ENCODE measurements at places on chromosomes 5 and 9.

- no peaks in the 10 kb centered on the region for H3K36me3 ChIP-seq
- H3K4me1 ChIP-seq = peaks cover 64% of the 10 kb centered on the region
- peak; percentile 68 for DNase-seq
- no peak overlapping the region for H3K4me3 ChIP-seq
- peak overlapping the region; percentile 48 for H3K27ac ChIP-seq
These were observed 53.4 kb downstream of the SLC22A5 start for GRCh38 chr5:132422720-132423437.

DNA sequence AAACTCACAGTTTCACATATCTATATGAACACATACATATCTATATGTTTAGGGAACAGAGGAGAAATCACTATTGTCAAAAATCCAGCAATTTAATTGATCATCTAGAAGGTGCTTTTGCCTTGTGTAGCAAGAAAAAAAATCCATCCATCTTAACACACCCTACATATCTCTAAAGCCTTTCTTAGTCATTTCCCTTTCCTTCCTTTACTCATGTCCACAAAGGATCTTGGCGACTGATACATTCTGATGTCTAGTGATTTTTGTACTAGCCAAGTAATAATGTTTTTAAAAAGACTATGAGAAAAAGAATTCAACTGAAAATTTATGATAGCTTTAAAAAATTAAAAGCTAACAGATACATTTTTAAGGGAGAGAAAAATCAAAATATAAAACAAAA, 22.5 kb downstream of the ZDHHC21 start:
- H3K27ac ChIP-seq = no peak overlapping the region
- peak; percentile 58 for DNase-seq
- H3K4me3 ChIP-seq = no peak overlapping the region
- no peaks in the 10 kb centered on the region for H3K36me3 ChIP-seq
- H3K27me3 ChIP-seq = no peaks in the 10 kb centered on the region

- no peaks in the 10 kb centered on the region for H3K36me3 ChIP-seq
- peaks cover 2% of the 10 kb centered on the region for H3K27me3 ChIP-seq
- H3K4me1 ChIP-seq = no peaks in the 10 kb centered on the region
These were observed 31.5 kb upstream of the NKD2 start for GRCh38 chr5:976849-977751.

DNA sequence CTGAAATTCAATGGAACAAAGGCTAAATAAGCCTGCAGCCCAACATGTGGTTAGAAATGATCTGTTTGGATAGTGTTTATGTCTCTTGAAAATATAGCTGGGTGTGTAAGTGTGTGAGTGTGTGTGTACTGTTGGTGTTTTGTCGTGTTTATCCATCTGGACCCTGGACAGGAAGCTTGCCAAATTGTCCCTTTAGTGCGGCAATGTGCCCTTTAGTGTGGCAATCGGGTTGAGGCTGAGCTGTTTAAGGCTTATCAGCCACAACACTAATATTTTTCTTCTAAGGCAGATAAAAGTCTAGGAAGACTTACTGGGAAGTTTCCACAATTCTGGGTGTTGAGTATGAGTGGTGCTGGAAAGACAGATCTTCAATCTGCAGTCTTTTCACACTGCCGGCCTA, 180.2 kb downstream of the YTHDC2 start:
- no peak overlapping the region for H3K4me3 ChIP-seq
- no peaks in the 10 kb centered on the region for H3K36me3 ChIP-seq
- no peak for DNase-seq
- H3K27ac ChIP-seq = no peak overlapping the region
- H3K27me3 ChIP-seq = no peaks in the 10 kb centered on the region

- no peaks in the 10 kb centered on the region for H3K36me3 ChIP-seq
- no peaks in the 10 kb centered on the region for H3K27me3 ChIP-seq
These were observed 28.7 kb upstream of the C5orf46 start for GRCh38 chr5:147935032-147935431.

GRCh38 chr9:134585021-134585561, 56.5 kb upstream of the COL5A1 start:
- no peaks in the 10 kb centered on the region for H3K4me1 ChIP-seq
- H3K36me3 ChIP-seq = no peaks in the 10 kb centered on the region
- DNase-seq = no peak
- H3K4me3 ChIP-seq = no peak overlapping the region

DNA sequence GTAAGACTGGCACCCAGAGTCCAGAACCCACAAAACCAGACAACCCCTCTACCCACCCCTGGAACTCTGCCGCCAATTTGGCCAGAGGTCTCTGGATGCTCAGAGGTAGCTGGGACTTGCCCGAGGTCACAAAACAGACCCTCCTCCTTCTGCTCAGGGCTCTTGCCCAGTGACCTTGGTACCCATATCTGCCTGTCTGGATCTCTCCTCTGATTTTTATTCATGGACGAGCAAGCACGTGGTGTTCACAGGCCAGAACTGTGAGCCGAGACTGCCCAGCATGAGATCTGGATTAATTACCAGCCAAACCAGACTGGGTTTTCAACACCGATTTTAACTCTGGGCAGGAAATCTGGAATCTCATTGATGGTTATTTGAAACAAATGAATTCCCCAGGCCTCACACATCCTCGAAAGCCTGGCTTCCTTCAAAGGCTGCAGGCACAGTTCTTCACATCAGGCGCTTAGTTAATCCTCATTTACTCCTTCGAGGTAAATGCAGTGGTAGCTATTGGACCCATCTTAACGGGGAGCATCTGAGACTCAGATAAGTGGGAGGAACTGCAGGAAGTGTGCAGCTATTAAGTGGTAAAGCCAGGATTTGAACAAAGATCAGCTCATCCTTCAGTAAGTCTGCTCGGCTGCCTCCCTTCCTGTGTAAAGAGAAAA, 21.4 kb downstream of the COL27A1 start:
- no peaks in the 10 kb centered on the region for H3K27me3 ChIP-seq
- no peak for DNase-seq
- H3K36me3 ChIP-seq = peaks cover 2% of the 10 kb centered on the region
- peaks cover 60% of the 10 kb centered on the region for H3K4me1 ChIP-seq

- H3K4me3 ChIP-seq = no peak overlapping the region
- H3K27ac ChIP-seq = no peak overlapping the region
- no peaks in the 10 kb centered on the region for H3K4me1 ChIP-seq
- H3K36me3 ChIP-seq = no peaks in the 10 kb centered on the region
- DNase-seq = peak; percentile 17
These were observed 315.7 kb downstream of the MCTP1 start for GRCh38 chr5:94969174-94969573.

- peak; percentile 32 for DNase-seq
- no peaks in the 10 kb centered on the region for H3K27me3 ChIP-seq
- H3K27ac ChIP-seq = peak overlapping the region; percentile 89
- peaks cover 2% of the 10 kb centered on the region for H3K4me1 ChIP-seq
- peak overlapping the region; percentile 64 for H3K4me3 ChIP-seq
These were observed 547 bp downstream of the ANP32B start for GRCh38 chr9:97983589-97984187.

All from fibroblast of lung (primary cell).